ENCODE measurements at places on chromosomes 2 and 18. TPM values are rescaled to one million over a fixed set of nuclear protein-coding genes. Genes with fewer than 3 reads are reported as not detected.

GRCh38 chr2:11133238-11133935 is 21.9 kb upstream of the SLC66A3 start:
- no peak for DNase-seq

The VSNL1 gene
- total RNA-seq, result 12.1 TPM

- DNase-seq, result peak; percentile 81
These were observed 23.0 kb downstream of the ERMN start for GRCh38 chr2:157302492-157303099.

DNA sequence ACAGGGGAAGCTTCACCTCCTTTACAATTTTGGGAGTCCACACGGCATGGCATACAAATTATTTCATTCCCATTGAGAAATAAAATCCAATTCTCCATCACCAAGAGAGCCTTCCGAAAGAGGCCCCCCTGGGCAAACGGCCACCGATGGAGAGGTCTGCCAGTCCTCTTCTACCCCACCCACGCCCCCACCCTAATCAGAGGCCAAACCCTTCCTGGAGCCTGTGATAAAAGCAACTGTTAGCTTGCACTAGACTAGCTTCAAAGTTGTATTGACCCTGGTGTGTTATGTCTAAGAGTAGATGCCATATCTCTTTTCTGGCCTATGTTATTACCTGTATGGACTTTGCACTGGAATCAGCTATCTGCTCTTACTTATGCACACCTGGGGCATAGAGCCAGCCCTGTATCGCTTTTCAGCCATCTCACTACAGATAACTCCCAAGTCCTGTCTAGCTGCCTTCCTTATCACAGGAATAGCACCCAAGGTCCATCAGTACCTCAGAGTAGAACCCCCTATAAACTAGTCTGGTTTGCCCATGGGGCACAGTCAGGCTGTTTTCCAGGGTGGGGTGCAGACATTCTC is 58.3 kb downstream of the BCL11A start:
- peak; percentile 66 for DNase-seq

Measured in hepatocyte (in vitro differentiated cells).